Fibroblast of lung (primary cell): ENCODE measurements at places on chromosomes 13 and 19.

DNA sequence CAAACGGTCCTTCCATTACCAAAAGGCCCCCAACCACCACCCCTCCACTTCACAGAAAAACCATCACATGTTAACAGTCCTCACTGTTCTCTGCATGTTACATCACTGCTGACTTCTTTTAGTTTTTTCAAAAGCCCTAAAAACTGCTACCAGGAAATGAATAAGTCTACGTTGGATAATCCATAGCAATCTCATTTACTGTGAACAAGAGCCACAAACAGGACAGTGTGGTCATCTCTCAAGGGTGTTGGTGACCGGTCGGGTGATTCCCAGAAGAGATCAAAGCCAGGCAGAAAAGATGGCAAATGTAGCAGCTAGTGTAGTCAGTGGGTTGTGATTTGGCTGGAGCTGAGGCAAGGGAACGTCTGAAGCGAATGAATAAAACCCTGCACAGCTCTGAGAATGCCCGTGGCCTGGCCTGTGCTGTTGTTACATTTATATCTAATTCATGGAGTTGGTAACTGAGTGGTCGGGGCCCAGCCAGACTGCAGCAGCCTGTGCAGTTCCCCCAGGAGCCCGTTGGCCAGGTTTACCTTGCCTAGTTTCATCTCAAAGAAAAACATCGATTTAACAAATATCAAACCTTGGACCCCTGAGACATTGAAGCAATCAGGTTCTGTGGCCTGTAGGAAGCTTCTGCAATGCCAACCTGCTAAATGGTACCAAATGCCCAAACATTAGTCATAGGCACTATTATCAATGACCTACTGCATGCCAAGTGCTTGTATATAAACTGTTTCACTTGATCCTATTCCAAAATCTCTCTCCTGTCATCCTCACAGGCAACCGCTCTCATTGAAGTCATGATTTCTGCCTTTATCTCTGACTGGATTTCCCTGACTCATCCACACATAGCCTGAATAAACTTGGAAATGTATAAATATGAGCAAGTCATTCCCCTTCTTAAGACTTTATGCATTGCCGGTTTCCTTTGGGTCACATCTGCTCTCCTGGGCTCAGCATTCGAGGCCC lies 153.8 kb upstream of the SERP2 start:
- DNase-seq = peak; percentile 92

- DNase-seq = no peak
Measured at GRCh38 chr13:21879263-21879914, 208.5 kb downstream of the FGF9 start.

DNA sequence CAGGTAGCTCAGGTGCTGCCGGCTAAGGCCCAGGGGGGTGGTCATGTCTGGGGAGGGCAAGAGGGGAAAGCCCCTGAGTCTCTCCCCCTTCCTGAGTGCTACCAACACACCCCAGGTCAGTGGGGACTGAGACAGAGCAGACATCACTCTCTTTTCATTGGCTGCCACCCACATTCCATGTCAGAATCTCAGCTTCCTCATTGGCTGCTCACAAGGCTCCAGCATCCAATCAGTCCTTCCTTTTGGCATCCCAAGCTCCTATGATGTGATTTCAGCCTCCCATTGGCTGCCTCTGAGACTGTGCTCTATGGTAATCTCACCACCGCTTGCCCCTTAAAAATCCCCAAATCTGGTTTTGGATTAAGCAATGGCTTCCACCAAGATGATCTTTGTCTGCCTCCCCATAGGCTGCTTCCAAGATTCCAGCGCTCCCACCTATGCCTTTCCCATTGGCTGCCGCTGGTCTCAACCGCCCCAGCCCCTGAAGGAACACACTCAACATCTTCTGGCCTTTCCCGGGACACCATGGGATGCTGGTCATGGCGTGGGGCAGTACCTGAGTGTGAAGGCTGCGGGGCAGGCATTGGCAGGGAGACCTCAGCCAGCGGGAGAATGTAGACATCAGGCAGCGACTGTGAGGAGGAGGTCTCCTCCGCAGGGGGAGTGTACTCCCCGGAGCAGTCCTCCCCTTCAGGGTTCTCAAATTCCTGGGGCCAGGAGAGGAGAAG lies 2.0 kb downstream of the LMTK3 start:
- no peak for DNase-seq

DNA sequence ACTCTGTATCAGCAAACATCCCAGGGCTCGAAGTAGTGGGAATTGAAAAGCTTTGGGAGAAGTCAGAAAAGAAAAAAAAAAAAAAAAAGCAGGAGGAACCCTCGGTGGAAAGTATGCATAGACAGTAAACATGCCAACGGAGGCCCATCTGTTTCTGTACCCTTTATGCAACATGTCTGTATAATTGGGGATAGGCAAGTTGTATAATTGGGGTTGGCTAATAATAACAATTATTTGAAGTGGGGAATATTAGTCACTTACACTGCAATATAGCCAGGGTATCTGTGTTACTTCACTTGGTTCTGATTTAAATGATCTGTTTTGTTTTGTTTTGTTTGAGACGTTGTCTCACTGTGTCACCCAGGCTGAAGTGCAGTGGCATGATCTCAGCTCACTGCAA lies 12.1 kb upstream of the IGFL4 start:
- DNase-seq = no peak

GRCh38 chr13:30422054-30422839 lies at the start of gene UBE2L5:
Gene UBE2L5 (plus strand): TSS chr13:30422493. CDS start chr13:30427991, 5,498 bp downstream.
- peak; percentile 85 for DNase-seq

- no peak for DNase-seq
Measured at GRCh38 chr13:98606296-98606695, 29.4 kb upstream of the STK24 start.

DNA sequence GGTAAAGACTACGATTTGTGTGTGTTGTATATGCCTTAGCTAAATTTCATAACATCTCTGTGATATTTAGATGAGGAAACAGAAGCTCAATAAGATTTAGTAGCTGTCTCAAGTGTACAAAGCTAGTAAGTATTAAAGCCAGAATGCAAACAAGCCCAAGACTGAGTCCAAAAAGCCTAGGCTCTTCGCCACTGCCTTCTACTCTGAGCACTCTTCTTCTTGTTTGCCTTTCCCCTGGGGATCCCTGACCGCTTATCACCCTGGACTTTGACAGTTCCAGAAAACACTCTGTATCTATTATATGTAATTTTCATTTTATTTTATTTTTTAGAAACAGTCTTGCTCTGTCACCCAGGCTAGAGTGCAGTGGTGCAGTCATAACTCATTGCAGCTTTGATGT lies 5.8 kb downstream of the TM9SF2 start:
- no peak for DNase-seq

- DNase-seq = peak; percentile 93
Measured at GRCh38 chr13:109154966-109155761, 525.8 kb downstream of the MYO16 start.

DNA sequence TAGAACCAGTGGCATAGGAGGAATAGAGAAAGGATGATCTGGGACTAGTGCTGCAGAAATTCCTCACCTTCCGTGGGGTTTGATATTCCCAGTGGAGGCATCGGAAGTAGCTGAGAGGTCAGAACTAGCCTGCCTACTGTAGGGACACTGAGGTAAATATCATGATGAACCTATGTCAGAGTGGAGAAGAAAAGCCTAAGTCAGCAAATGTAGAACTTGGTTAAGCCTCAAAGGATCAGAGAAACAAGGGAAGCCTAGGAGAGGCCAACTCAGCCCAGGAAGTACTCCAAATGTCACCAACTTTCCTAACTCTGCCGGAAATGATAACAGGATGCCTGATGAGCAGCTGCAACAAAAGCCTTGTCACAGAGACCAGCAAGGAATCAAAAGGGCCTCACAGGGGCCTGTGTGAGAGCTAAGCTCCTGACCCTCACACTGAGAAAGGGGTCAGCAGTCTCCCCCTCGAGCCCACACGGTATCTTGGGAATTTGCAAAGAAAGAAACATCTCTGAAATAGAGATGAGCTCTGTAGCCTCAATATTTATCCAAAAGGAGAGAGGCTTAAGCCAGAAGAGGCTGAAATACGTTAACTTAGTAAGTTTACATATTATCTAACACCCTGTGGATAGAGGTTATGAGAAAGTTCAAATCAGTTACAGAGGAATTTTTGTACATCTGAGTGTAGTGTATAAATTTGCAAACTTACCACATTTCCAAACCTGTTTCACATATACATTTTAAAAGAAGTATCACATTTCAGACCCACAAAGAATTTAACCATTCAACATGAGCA lies 1064.3 kb downstream of the DIAPH3 start:
- DNase-seq = peak; percentile 33

- DNase-seq = no peak
Measured at GRCh38 chr13:107993239-107993949, 221.9 kb downstream of the LIG4 start.

- no peak for DNase-seq
Measured at GRCh38 chr13:102172406-102172805, 229.4 kb downstream of the FGF14 start.

DNA sequence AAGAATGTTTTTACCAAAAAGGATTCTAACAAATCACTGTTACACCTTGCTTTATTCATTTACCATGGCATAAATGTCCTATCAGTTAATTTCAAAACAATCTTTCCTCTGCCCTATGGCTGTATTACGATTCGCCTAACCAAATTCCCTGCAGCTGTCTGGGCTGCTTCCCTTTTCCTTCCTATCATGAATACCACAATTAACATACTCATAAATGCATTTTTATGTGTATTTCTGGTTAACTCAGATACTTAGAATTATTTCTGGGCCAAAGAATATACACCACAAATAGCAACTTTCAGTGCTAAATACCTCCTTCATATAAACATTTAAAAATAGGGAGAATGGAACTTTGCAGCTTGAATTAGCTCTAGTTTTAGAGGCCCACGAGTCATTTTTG lies 30.4 kb downstream of the ANKRD10 start:
- no peak for DNase-seq
